ENCODE measurements at places on chromosomes 4 and X.
A peak's percentile ranks its signal among the peaks of the same experiment; 100 is the strongest.

DNA sequence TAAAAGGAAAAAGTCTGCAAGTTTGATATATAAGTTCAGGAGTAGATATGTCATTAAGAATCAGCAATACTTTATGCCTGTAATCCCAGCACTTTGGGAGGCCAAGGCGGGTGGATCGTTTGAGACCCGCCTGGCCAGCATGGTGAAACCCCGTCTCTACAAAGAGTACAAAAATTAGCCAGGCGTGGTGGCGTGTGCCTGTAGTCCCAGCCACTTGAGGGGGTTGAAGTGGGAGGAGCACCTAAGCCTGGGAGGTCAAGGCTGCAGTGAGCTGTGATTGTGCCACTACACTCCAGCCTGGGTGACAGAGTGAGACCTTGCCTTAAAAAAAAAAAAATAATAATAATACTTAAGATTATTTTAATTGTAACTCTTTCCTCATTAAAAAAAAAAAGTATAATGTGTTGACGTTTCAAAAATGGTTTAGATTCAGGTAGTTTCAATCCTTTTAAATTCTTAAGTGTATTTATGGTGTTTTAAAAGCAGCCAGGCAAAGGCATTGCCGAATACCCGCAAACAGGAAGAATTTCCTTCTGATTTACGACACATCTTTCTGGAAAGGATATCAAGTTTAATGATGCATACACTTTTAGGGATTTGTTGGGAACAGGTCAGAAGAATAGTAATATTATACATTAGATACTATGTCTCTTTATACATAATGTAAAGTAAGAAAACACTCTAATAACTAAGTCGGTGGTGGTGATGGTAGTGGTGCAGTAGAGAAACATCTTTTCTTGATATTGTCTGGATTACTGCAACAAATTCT is 80.9 kb downstream of the KDM6A start:
- DNase-seq = no peak

GRCh38 chr4:112173593-112174558 is 28.6 kb downstream of the FAM241A start:
- DNase-seq = peak; percentile 56

DNA sequence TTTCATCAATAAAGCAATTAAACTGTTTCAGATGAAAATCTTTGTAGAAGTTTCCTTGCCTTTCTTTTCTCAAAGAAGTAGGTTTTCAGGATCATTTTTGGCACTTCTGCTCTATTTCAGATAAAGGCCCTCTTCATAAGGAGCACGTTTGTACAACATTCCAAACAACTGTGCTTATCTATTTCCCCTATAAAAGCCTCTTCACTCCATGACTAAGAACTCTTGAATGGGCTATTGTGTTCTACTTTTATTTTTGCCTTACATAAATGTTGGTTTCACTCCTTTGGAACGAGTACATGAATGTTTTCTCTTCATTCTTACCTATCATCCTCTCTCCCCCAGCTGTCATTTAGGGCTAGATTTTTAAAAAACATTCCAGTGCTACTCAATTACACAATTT is 288.0 kb upstream of the PPP1R2C start:
- DNase-seq = peak; percentile 0

DNA sequence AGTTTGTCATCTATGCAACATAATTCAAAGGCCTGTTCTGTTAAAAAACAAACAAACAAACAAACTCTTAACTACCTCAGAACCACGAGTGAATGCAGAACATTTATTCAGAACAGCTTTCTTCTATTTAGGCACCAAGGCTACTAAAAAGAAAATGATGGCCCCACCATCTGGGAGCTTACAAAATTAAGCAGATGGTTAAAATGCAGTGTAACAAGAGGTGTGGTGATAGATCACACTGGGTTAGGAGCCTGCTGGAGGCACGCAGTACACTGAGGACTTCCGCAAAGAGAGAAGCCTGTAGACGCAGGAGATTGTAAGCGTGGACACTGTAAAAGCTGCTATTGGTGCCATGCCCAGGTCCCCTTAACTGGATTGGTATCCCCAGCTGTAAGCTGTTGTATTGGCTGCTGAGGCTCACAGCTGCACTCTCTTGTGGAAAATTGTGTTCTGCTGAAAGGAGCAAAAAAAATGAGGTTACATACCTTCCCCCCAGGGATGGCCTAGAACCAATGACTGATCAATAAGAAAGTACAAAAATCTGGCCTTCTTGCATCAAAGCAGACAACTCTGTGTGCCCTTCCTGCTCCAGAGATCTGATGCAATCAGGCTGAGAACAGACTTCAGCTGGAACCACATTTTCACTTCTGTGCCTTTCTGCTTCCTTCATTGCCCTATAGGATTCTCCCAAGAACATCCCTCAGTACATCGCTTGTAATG is 60.0 kb downstream of the SHROOM3 start:
- no peak for DNase-seq
